GM23338 (cell line): ENCODE measurements at places on chromosomes 6 and 20. TPM values are rescaled to one million over a fixed set of nuclear protein-coding genes. Genes with fewer than 3 reads are reported as not detected.

SMIM29 gene
- 5.0 and 9.0 TPM in 2 replicates for total RNA-seq

TRIM15 gene
- 0.23 and 1.0 TPM in 2 replicates for total RNA-seq

KPNA5 gene
- 9.4 and 16.3 TPM in 2 replicates for total RNA-seq

SLC17A4 gene
- not detected in 2 replicates for total RNA-seq

DNA sequence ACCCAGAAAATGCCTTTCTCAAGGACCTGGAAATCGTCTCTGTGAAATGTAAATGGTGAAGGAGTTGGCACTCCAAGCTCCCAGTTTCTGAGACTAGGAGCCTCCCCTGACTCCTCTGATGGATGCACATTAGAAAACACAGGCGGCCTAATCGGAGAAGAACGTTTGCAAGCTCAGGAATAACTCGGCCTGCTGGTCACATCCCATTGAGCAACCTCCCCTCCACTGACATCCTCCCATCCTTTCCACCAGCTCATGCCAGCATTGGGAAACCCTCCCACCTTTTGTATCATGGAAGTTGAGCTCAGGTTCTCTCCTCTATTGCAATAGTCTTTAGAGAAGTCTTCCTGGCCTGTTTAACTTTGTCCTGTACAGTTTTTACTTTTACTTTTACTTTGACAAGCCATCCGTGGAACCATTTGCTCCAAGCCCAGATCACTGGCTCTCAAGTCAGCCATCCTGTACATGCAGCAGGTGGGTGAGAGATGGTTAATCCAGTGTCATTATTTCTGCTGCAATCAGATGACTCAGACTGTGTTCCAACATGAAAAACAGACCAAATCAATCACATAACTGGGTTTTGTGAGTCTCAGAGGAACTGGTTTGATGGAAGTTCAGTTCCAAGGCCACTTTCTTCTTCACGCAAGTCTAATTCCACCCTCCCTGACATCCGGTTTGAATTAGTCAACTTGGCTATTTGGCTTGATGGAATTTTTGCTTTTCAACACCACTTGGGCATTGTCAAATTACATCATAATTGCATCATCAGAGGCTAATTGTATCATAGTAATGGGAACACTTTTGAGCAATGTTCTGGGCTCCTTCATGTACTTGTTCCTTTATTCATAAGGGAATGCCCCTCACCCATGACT is 619.4 kb upstream of the CDH4 start:
- DNase-seq, result no peak
- H3K27me3 ChIP-seq, result no peaks in the 10 kb centered on the region
- H3K4me1 ChIP-seq, result no peaks in the 10 kb centered on the region
- H3K27ac ChIP-seq, result no peak overlapping the region
- H3K4me3 ChIP-seq, result no peak overlapping the region

GRCh38 chr6:11712760-11713159 is 65.8 kb downstream of the ADTRP start:
- no peaks in the 10 kb centered on the region for H3K36me3 ChIP-seq
- no peaks in the 10 kb centered on the region for H3K27me3 ChIP-seq
- no peak overlapping the region for H3K27ac ChIP-seq
- DNase-seq, result no peak

DNA sequence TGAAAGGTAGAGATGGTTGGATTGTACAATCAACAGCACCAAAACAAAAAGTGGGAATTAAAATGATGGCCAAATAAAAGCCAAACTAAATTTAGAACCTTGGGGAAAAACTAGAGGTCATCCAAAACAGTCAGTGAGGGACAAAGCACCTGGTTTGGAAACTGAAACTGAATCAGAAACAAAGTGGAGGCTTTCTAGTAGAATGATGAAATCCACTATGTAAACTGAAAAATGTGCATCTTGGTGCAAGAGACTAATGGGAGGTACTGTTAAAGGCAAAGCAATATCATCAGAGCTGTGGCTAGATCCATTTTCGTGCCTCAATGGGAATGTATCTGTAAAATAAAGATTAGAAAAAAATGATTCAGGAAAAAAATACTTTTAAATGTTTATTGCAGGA is 380.0 kb upstream of the GJE1 start:
- H3K27ac ChIP-seq, result no peak overlapping the region
- no peak for DNase-seq
- no peaks in the 10 kb centered on the region for H3K27me3 ChIP-seq
- no peaks in the 10 kb centered on the region; the same call in 1 of the 2 replicates for H3K36me3 ChIP-seq

GRCh38 chr20:20713244-20713765 is 861 bp upstream of the RALGAPA2 start:
- peaks cover 9% of the 10 kb centered on the region for H3K4me1 ChIP-seq
- H3K27ac ChIP-seq, result peak overlapping the region; percentile 68; the same call in 1 of the 2 replicates
- H3K4me3 ChIP-seq, result peak overlapping the region; percentile 76
- DNase-seq, result no peak
- H3K36me3 ChIP-seq, result no peaks in the 10 kb centered on the region
- H3K27me3 ChIP-seq, result no peaks in the 10 kb centered on the region

DNA sequence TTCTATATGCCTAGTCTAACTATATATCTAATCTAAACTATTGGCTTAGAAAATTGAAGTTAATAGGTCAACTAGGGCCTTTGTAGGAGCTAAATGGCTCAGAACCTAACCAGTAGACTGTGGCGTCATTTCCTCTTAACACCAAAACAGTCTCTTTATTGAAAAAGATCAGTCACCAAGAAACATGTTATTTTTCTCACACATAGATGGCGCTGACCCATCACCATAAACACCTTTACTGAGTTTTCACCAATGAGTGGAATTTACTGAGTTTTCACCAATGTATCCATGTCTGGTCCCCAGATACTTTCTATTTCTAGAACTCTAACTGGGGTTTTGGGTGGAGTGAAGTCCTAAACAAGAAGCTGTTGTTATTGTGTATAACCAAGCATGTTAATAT is 636.0 kb downstream of the BCKDHB start:
- no peaks in the 10 kb centered on the region for H3K4me1 ChIP-seq
- no peak overlapping the region for H3K27ac ChIP-seq
- peak; percentile 59 for DNase-seq
- no peak overlapping the region for H3K4me3 ChIP-seq

- no peak for DNase-seq
- H3K4me3 ChIP-seq, result no peak overlapping the region
- no peaks in the 10 kb centered on the region for H3K27me3 ChIP-seq
- no peaks in the 10 kb centered on the region for H3K36me3 ChIP-seq
- no peak overlapping the region for H3K27ac ChIP-seq
Measured at GRCh38 chr20:3226864-3227263, 12.1 kb downstream of the SLC4A11 start.

GRCh38 chr20:21262812-21263211 is 40.3 kb upstream of the XRN2 start:
- no peak for DNase-seq
- H3K27me3 ChIP-seq, result no peaks in the 10 kb centered on the region
- H3K4me3 ChIP-seq, result no peak overlapping the region
- H3K4me1 ChIP-seq, result no peaks in the 10 kb centered on the region
- H3K36me3 ChIP-seq, result no peaks in the 10 kb centered on the region
